ENCODE measurements at places on chromosomes 3 and 15.

GRCh38 chr15:82537351-82537908, 2.8 kb downstream of the RPS17 start:
- no peak for DNase-seq

DNA sequence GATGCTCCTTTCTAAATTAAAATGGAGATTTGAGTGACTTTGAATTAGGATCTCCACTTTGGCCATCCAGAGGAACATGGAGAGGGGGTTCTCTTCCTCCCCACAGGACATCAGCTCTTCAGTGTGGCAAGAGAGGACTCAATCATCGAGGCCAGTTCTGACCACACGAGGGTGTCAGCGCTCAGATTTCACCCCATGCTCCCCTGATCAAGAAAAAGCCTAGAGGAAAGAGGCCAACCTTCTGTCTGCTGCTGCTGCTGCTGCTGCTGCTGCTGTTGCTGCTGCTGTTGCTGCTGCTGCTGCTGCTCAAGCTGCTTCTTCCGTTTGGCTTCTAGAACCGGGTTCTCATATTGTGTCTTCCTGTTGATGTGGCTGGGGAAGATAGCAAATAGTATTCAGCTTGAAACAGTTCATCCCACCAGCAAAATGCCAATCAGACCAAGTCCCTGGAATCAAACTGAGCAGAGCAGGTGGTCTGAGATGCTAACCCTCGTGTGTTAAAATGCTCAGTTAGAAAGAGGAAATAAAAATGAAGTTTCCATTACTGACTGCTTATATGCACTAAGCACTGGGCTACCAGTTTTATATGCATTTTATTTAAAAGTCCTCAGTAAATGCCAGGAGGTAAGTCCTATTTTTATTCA, 599.0 kb downstream of the MAGI1 start:
- no peak for DNase-seq

GRCh38 chr3:50350527-50351322, at the start of the genes CYB561D2 and NPRL2:
CYB561D2 (plus strand) TSS chr3:50350862; CDS start chr3:50351434, 572 bp downstream.
NPRL2 (minus strand) TSS chr3:50350775; CDS start chr3:50350652, 123 bp downstream.
- DNase-seq, result peak; percentile 97

GRCh38 chr3:140276703-140277102, 341.7 kb downstream of the CLSTN2 start:
- DNase-seq, result no peak

DNA sequence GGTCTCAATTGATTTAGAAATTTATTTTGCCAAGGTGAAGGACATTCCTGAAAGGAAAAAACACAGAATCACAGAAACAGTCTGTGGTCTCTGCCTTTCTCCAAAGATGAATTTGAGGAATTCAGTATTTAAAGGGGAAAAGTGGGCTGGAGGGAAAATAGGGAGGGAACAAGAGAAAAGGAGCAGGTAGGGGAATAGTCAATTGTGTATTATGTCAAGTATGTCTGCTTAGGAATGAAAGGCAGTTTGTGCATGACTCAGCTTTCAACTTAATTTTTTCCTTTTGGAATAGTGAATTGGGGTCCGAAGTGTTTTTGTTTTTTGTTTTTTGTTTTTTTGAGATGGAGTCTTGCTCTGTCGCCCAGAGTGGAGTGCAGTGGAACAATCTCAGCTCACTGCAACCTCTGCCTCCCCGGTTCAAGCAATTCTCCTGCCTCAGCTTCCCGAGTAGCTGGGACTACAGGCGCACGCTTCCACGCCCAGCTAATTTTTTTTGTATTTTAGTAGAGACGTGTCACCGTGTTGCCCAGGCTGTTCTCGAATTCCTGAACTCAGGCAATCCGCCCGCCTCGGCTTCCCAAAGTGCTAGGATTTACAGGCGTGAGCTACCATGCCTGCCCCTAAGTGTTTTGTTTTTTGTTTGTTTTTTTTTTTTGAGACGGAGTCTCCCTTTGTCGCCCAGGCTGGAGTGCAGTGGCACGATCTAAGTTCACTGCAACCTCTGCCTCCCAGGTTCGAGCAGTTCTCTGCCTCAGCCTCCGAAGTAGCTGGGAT, 74.1 kb upstream of the MAP4 start:
- no peak for DNase-seq

- no peak for DNase-seq
Measured at GRCh38 chr3:51358981-51359380, 26.1 kb upstream of the MANF start.

DNA sequence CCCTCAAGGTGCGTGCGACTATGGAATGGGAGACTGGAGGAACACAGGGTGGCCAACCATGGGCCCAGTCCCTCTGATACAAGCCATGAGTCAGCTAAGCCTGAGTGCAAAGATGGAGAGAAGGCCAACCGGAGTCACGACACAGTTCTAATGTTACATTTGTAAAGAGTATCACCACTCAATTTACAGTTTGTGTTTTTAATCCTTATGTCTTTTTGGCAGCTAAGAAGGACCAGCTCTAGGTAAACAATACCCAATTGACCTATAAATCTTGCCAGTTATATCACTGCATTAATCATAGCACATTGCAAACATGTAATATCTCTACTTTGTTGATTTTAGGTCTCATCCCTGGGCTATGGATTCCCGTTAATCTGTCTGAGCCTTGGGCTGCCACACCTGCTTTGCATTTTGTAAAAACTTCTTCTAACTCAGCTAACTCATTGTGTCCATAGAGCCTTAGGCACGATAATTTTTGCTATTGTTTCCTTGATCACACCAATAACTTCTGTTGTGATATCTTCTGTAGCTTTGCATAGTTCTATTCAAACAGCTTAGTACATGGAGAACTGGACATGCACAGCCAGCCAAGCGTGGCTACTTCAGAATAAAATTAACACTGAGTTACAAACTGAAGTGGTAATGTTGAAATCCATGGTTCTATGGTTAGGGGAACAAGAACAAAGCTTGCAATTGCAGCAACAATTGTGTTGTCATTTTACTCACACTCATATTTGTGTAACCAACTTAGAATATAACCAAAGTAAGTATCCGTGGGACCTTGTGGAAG, 50.3 kb downstream of the LSM3 start:
- no peak for DNase-seq

GRCh38 chr3:88112289-88112688, 37.5 kb upstream of the C3orf38 start:
- DNase-seq, result no peak
